Stimulated activated naive CD8-positive, alpha-beta T cell treated with anti-CD3 and anti-CD28 coated beads, Interleukin-15, Interleukin-2, amounts not matched to agents 100 U/mL and 50 U/mL, for 24 hours (primary cell): ENCODE measurements at places on chromosomes 7 and 10.
A peak's percentile ranks its signal among the peaks of the same experiment; 100 is the strongest.

- no peak for DNase-seq
These were observed 7.3 kb upstream of the RET start for GRCh38 chr10:43069579-43069978.

DNA sequence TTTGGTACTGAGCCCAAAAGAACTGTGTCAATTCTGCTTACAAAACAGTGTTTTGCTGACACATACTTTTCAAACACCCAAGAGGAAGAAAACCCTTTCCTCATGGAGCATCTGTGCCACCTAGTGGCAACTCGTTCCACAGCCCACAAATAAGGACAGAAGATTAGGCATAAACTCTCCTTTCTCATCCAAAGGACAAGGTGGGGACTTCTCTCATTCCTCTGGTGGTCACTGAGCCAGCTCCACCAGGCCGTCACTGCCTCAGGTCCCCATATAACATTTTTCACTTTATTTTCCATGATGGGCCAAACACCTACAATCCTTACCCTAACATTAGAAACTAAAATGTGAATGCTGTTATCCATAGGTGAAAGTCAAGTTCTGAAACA lies 76.9 kb downstream of the RNF216 start:
- peak; percentile 69 for DNase-seq

DNA sequence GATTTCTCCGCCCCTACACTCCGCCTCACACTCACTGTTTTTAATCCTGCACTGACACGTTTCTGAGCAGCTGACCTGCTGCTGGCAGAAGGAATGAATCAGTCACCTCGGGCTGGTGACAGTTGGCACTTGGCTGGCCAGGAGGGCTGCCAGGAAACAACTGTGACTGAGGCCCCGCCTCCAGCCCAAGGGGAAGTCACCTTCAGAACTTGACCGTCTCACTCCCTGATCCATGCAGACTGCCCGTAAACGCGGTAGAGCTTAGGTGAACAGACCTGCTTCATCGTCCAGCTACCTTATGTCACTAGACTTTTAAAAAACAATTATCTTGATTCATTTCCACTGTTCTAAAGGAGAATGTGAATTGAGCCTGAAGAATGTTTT lies 107.5 kb downstream of the DOCK1 start:
- no peak for DNase-seq

- no peak for DNase-seq
These were observed 124.8 kb downstream of the PPP1R17 start for GRCh38 chr7:31811650-31812461.

- DNase-seq = no peak
These were observed 144.7 kb downstream of the CYP26A1 start for GRCh38 chr10:93218386-93218785.

GRCh38 chr10:10903620-10904019 lies 114.1 kb upstream of the CELF2 start:
- DNase-seq = no peak

DNA sequence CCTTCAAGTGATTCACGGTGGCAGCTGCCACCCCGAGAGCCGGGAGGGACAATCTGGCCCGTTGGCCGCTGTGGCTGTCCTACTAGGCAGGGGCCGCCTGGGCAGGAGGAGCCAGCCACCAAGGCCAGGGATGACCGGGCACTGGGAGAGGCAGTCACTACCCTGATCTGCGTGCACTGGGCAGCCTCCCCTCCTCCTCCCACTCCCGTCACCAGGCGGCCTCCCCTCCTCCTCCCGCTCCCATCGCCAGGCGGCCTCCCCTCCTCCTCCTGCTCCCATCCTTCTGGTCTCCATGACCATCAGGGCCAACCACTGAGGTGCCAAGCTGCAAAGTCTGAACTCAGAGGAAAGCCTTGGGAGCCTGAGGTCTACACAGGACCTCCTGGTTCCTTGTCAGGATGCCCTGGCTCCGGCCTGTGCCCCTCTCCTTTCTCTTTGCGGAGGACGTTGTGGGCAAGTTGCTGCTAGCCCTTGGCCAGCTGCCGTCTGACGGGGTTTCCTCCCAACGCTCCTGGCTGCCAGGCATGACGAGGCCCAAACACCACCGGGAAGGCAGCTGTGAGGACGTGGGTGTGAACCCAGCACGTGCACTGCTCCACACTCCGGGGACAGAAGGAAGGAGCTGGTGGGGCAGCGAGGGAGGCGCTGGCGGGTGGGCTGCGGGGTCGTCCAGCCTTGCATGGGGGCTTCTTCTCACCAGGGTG lies 131.1 kb downstream of the WDR37 start:
- no peak for DNase-seq

GRCh38 chr7:104431930-104432329 lies 103.5 kb downstream of the LHFPL3 start:
- no peak for DNase-seq

- DNase-seq = no peak
These were observed 482.6 kb upstream of the SEMA3A start for GRCh38 chr7:84677117-84677732.

DNA sequence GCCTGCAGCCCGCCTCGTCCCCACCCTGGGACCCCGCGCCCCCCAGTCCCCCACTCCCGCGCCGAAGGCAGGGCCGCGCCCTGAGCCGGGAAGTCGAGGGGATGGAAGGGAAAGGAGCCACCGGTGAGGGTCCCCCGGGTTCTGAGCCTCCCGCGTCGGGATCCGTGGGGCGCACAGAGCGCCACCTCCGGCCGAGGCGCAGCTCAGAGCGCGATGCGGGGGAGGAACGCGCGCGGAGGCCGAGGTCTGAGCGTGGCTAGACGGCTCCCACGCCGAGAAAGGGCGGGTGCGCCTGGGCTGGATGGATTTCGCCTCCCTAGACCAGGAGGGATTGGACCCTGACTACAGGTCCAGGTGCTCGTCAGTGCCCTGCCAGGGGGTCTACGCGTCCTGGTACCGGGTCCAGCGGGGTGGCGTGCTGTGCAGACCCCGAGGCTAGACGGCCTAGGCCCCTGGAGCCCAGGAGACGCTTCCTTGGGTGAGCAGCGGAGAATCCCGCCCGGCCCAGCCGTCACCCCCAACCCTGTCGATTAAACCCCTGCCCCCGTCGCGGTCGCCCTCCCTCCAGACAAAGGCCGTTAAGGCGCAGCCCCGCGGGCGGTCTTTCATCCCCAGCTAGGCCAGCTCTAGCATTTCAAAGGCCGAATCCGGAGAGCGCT lies 986 bp upstream of the PDGFA start:
- DNase-seq = peak; percentile 26

DNA sequence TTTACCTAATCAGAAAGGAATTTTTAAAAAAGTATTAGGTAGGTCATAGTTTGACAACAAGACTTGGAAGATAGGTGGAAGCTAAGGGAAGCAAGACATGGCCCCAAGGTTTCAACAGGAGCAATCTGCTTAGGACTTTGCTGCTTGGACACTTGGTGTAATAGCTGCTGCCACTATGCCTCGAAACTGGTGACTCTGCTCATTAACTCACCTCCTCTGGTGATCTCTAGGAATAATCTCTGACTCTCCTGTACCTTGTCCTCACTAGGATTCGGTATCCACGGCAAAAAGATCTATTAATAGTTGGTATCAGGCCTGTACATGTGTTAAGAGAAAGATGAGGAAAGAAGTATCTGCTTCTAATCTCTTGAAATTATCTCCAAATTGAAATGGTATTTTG lies 53.1 kb downstream of the PTEN start:
- DNase-seq = no peak

GRCh38 chr7:134126966-134127848 lies at the start of gene LRGUK:
Gene LRGUK (plus strand): TSS chr7:134127340. CDS start chr7:134127368, 28 bp downstream.
- peak; percentile 80 for DNase-seq

DNA sequence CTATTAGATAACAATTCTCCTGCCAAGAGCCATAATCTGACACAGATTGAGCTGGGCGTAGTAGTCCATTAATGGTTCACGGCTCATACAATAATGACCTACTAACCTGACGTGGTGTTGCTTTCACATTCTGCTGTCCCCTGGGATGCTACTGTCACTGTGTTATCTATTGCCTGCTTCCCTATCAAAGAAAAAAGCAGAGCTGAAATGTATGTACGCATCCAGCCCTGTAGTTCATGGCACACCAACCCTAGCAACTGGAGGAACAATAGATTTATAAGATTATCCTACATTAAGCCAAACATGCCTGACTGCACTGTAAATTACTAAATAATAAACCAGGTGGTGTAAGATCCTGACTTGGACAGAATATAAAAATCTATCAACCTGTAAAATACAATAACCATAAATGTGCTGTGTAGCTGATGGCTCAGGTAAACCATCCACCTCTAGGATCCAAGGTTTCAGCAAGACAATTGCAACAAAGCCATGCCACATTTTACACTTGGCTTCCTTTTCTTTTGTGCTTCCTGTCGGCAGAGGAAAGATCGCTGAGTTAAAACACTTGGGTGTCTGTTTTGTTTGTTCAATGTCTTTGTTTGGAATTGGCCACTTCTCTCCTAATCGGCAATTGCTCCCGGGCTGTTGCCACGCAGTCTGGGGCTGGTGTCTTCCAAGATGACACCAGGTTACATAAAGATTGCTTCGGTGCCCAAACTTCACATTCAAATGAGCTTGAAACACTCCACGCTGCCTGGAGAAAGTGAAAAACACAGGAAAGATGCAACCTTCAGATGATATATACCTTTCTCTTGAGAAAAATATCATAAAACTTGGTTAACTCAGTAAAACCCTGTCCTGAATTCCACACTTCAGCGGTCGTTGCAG lies 143.9 kb upstream of the MGMT start:
- DNase-seq = no peak

GRCh38 chr7:17158261-17158660 lies 140.2 kb upstream of the AHR start:
- no peak for DNase-seq

DNA sequence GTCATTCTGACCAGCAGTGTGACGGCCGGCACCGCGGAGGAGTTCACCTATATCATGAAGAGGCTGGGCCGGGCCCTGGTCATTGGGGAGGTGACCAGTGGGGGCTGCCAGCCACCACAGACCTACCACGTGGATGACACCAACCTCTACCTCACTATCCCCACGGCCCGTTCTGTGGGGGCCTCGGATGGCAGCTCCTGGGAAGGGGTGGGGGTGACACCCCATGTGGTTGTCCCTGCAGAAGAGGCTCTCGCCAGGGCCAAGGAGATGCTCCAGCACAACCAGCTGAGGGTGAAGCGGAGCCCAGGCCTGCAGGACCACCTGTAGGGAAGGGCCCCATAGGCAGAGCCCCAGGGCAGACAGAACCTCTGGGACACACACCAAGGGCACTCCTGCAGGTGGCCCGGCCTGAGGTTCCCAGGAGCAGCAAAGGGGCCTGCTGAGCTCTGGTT lies 9.0 kb downstream of the RBP3 start:
- DNase-seq = no peak

GRCh38 chr7:28990200-28990960 lies 32.2 kb upstream of the TRIL start:
- DNase-seq = no peak

DNA sequence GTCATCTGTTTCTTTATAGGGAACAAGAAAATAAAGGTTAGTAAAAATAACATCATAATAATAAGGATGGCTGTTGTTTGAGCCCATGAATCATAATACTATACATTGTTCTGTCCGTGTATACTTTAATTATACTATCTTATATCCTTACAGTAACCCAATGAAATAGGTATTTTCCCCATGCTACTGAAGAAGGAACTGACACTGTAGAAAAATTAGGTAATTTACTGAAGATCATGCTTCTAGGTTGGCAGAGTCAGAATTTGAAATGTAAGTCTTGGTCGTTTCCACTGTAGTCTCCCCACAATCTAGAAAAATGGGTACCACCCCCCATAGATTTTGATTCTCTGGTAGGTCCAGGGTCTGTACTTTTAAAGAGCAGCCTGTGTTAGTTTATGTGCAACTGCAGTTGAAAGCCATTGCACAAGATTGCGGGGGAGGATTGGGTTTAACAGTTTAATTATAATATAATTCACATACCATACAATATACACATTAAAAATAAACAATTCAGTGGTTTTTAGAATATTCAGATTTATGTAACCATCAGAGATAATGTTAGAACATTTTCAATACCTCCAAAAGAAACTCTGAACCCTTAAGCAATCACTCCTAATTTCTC lies 47.7 kb downstream of the SHOC2 start:
- DNase-seq = no peak

- no peak for DNase-seq
These were observed 312.8 kb downstream of the LRMDA start for GRCh38 chr10:75744261-75744660.
